ENCODE measurements at places on chromosomes 1 and 21.

DNA sequence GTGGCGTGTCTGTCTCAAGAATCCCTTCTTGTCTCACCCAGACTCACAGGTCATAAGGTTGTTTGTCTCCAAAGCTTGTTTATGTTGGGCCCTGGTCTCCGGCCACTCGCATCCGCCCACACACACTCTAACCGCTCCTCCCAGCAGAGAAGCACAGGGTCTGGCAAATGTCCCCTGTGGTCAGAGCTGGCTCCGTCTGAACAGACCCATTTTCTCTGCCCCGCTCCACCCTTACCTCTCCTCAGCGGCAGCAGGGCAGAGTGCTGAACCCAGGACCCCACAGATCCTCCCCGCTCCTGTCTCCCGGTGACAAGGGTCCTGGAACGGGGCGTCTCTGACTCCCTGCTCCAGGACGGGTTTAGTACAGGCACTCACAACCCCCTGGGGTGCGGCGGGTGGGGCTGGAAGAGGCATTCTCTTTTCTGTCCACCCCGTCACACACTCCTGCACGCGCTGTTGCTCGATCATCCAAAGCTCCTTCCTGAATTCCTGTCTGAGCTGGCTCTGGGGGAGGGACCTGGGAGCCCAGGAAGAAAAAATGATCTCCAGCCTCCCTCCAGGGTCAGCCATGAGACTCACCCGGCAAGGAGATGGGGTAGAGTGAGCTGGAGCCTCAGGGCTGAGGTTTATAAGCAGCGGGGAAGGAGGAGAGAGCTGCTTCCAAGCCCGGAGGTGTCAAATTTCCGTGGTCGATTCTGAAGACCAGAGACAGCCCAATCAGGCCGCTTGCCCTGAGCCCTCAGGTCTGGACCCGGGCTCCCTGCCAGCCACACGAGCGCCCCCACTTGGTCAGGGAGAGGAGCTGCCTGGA lies at the start of gene S100A13:
Gene S100A13 (minus strand): TSS at position 602 of the 811 bp plus-strand sequence. CDS start 1,033 bp downstream, outside the sequence.
- DNase-seq, result peak; percentile 95

- no peak for DNase-seq
Measured at GRCh38 chr1:111517469-111518225, 14.2 kb upstream of the ADORA3 start.

- no peak for DNase-seq
Measured at GRCh38 chr1:25427696-25428095, 3.0 kb upstream of the MACO1 start.

DNA sequence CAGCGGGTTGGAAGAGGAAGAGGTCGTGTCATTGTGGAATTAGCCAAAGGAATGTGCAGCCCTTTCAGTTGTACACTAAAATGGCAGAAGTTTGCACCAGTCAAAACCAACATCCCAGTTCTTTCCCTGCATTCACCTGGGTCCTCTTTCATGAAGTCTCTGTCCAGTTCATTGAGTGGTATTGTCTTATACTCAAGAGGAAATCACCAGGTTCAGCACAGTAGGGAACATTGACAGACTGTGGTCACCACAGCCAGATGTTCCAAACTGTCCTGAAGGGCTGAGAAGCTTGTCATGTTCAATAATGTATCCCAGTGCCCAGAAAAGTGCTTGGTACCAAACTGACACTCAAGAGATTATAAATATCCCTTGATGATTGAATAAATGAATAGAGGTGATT lies 131.6 kb downstream of the GLUL start:
- DNase-seq, result no peak

GRCh38 chr1:21308330-21308729 lies 18.1 kb upstream of the ECE1 start:
- DNase-seq, result no peak

- DNase-seq, result no peak
Measured at GRCh38 chr1:44648529-44649250, 25.6 kb downstream of the TMEM53 start.

DNA sequence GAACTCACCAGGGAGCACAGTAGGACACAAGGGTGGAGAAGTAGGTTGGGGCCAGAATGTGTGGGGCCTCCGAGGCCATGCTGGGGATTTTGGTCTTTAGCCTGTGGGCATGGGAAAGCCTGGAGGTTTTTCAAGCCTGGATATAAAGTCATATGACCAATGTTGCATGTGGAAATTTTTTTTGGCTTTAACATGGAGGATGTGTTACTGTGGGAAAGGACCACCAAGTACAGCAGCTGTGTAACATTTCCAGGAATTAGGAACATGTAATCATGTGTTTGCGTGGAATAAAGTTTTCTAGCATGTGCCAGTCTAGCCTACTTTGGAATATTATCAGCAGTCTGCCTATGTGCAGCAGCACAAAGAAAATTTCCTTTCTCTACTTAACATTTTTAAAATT lies 78.5 kb downstream of the TNFSF18 start:
- DNase-seq, result no peak

DNA sequence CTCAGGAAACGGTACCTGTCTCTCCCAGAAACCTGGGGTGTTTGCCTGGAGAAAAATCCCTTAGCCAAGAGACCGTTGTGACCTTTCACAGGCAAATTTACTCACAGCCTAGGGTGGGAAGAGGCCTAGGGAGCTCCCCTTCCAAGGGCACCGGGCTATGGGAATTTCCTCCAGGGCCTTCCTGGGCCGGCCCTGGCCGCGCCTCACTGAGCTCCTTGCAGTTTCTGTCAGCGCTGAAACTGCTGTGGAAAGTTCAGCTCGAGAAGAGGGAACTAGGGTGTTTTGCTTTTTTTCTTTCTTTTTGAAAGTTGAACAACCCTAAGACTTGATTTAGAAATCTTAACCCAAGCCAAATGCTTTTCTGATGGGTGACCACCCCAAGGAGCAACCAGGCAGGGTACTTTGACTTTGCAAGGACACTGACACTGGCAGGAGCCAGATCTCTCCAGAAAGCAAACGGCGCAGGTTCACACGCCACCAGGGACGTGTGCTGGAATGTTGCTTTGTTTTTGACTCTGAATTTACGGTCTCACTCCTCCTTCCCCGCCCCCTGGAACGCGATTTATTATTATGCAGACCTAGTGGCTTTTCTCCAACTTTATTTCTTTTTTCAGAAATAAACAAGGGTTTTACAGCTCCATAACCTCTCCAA lies 229.6 kb upstream of the JUN start:
- peak; percentile 65 for DNase-seq

GRCh38 chr1:17082761-17083160 lies 28.9 kb upstream of the SDHB start:
- no peak for DNase-seq

- peak; percentile 52 for DNase-seq
Measured at GRCh38 chr1:210201681-210202080, 30.9 kb upstream of the SERTAD4 start.

GRCh38 chr1:20250340-20250989 lies 40.2 kb upstream of the VWA5B1 start:
- DNase-seq, result peak; percentile 9

DNA sequence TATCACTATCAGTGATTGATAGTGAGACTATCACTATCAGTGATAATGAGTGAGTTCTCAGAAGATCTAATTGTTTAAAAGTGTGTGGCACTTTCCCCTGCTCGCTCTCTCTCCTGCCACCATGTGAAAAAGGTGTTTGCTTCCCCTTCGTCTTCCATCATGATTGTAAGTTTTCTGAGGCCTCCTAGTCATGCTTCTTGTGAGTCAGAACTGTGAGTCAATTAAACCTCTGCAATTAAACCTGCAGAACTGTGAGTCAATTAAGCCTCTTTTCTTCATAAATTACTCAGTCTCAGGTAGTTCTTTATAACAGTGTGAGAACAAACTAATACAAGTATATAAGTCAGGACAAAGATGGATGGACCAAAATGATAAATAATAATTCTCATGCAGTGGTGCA lies 7.0 kb upstream of the IL23R start:
- DNase-seq, result no peak

DNA sequence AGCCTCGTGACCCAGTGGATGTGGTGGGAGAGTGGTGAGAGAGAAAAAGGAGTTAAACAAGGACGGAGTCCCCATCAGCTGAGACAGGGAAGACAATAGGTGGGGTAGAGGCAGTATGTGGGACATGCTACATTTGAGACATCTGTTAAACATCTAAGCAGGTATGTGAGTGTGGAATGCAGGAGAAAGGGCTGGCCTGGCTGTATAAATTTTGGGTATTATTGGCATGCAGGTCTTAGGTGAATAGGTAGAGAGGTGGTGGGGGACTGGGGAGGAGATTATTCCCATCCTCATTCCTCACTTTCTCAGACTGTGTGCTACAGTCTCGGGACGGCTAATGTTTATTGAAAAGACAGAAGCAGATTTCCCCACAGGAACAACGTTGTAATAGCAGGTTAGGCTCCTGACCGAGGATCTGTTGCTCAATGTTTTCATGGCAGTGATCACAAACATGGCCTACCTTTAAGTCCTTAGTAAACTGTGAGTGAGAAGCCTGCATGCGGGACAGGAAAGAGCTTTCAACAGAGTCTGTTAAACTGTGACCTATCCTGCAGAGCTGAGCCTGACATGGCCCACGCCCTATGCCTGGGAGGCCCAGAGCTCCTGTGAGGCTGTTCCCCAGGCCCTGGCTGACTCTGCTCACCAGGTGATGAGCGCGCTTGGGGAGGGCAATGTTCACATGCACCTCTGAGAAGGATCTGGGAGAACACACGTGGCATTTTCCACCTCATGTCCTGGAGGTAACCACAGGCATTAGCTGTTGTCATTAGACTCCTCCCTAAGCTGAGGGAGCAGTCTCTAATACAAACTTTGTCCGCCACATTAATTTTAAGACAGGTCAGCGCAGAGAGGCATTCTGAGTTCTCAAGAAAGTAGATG lies 16.5 kb downstream of the VSIG8 start:
- no peak for DNase-seq

DNA sequence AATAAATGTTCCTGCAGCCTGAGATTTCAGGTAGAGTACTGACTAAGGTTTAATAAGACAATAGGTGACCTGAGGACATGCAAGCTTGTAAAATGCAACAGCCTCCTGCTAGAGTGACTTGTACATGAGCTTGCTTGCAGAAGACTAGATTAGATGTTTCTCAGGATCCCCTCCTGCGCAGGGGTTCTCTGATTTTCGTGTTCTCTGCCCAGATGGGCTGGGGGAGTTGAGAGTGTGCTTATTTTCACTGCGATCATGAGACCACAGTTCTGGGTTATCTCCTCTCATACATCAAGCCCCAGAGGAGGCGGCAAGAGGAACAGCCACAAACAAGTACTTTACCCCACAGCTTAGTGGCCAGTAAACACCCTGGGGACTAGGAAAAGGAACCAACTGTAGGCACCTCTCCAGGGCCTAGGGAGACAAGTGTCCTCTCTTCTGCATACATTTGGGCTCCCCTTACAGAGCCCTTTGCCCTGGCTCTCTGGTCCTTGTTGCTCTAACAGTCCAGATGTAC lies 8.0 kb downstream of the TMEM81 start:
- DNase-seq, result no peak

DNA sequence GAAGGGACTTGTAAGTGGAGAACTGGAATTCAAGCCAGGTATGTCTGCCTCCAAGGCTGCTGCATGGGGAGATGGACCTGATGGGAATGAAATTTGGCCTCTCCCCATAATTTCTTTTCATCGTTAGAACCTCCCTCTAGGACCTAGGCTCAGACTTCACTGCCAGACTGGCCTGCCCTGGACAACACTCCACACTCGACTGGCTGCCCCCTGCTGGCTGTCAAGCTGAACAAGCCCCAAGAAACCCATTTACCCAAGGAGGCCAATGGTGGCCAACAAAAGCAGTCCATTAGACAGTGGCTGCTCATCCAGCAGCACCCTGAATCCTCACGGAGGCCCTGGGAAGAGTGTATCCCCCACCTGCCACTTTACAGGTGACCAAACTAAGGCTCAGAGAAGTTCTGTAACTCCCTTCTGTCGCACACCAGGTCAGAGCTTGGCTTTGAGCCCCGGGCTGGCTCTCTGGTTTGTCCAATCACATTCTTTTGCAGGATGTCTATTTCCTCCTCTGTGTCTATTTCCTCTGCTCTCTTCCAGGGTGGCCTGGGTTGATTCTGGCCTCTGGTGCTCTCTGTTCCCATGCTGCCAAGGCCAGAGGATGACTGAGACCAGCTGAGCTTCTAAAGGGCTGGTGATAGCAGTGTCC lies 3.8 kb downstream of the RNF186 start:
- DNase-seq, result peak; percentile 46

DNA sequence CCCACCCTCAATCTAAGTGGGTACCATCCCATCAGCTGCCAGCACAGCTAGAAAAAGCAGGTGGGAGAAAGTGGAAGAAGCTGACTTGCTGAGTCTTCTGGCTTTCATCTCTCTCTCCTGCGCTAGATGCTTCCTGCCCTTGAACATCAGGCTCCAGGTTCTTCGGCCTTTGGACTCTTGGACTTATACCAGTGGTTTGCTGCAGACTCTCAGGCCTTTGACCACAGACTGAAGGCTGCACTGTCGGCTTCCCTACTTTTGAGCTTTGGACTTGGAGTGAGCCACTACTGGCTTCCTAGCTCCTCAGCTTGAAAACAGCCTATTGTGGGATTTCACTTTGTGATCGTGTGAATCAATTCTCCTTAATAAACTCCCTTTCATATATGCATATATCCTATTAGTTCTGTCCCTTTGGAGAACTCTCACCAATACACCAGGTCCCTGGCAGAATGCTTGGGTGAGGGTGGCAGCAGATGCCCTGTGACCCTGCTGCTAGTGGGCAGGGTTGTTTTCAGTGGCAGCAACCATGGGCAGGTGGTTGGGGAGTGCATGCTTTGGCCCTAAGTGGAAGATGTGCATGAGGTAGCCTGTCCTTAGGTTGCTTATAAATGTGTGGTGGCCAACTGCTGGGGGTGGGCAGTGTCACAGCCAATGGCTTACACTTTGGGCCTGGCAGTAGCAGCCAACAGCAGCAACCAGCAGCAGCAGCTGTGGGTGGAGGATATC lies 10.8 kb upstream of the ADAM30 start:
- DNase-seq, result no peak

- peak; percentile 75 for DNase-seq
Measured at GRCh38 chr1:5982868-5983267, 9.4 kb downstream of the NPHP4 start.

GRCh38 chr1:95084317-95085176 lies 11.8 kb upstream of the ALG14 start:
- DNase-seq, result peak; percentile 45

DNA sequence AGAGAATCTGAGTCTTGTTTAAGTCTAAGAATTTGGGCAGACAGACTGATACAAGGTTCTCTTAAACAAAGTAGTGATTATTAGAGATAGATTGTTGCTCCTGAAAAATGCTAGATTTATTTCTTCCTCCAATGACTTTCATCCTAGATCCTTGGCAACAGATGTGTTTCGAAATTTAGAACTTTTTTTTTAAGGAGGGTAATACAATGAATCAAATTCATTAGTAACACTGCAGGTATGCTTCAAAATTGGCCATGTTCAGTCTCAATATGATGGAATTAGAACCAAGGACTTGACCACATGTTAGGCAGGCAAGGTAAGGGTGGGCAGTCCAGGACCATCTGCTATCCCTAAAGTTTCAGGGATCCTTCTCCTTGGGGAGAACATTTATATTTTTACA lies 4.5 kb upstream of the LCE1F start:
- no peak for DNase-seq

DNA sequence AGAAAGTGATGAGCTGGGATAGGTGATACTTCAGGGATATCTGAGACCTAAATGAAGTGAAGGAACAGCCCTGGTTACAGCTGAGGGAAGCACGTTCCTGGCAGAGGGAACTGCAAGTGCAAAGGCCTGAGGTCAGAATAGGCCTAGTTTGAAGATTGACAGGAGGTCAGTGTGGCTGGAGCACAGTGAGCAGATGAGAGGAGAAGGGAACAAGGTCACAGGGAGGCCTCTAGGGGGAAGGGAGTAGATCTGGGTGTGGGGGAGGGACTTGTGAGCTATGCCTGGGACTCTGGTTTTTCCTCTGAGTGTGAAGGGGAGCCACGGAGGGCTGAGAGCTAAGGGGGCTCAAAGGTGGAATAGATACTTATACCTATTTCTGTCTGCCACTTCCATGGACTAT lies 736.4 kb downstream of the MATN1 start:
- no peak for DNase-seq
